ENCODE measurements at places on chromosomes 2 and 18.

DNA sequence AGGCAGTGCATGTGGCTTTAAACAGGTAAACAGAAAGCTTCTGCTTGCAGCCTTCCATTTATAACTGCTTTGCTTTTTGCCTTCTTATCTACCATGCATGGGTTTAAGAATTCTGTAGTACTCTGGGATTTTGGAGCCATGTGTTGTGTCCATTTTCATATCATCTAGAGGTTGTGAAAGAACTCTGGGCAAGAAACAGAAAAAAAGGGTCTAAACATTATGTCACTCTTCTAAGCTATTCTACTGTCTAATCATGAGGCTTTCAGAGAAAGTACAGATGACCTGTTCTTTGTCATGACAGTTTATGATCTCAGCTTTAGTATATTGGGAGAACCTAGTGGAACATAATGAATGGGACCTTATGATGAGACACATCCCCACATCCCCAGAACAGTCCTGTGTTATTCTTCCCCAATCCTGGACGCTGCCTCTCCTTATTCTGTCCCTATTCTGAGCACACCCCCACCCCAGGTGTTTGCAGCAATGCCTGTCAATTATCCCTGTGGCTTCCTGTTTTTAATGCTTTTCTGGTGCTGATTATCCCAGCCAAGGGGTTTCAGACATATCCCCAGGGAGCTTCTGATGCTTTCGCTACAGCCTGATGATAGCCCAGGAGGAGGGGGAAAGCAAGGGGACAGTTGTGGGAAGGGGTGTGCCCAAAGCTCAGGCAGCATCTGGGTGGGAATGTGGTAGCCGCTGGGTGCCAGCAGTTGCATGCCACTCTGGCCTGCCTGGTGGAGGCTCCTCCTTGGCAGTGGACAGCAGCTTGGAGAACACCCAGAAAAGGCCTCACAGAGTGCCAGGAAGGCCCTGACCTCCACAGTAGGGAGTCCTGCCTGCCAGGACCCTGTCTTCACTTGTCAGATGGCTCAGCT is 169.5 kb upstream of the MAP3K20 start:
- DNase-seq, result no peak

DNA sequence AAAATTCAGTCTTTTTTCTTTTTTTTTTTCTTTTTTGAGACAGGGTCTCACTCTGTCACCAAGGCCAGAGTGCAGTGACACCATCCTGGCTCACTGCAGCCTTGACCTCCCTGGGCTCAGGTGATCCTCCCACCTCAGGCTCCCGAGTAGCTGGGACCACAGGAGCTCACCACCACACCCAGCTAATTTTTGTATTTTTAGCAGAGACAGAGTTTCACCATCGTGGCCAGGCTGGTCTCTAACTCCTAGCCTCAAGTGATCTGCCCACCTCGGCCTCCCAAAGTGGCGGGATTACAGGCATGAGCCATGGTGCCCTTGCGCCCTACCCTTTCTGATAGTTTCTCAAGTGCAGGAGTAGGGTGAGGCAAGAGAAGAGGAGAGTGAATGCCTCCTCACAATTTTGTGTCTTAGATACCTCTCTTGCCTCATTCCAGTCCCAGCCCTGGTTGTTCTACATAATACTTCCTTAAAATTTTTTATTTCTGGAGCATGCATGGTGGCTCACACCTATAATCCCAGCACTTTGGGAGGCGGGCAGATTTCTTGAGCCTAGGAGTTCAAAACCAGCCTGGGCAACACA is 68.2 kb upstream of the CAB39 start:
- DNase-seq, result no peak

DNA sequence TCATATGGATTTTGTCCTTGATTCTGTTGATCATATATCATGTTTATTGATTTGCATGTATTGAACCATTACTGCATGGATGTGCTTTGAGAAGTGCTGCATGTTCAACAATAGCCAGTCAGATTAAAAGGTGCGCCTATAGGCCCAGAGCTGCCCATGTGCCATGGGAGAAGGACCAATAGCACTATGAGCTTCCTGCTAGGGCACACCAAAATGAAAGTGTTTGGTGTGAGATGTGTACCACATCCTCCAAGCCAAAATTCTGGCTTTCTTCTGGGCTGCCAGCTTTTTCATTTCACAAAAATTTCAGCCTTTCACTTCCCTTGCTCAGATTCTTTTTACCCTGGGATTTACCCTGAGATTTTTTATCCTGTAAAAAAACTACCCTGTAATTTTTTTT is 34.8 kb upstream of the MMADHC start:
- no peak for DNase-seq

GRCh38 chr18:74937291-74937690 is 271.6 kb downstream of the PTGR3 start:
- no peak for DNase-seq

DNA sequence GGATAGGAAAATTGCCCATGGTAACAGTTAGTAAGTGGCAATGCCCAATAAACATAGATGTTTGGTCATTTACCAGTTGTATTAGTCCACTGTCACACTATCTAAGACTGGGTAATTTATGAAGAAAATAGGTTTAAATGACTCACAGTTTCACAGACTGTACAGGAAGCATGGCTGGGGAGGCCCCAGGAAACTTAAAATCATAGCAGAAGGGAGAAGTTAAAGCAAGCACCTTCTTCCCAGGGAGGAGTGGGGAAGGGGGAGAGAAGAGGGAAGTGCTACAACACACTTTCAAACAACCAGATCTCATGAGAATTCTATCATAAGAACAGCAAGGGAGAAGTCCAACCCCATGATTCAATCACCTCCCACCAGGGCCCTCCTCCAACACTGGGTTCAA is 23.4 kb downstream of the NR4A2 start:
- DNase-seq, result no peak

DNA sequence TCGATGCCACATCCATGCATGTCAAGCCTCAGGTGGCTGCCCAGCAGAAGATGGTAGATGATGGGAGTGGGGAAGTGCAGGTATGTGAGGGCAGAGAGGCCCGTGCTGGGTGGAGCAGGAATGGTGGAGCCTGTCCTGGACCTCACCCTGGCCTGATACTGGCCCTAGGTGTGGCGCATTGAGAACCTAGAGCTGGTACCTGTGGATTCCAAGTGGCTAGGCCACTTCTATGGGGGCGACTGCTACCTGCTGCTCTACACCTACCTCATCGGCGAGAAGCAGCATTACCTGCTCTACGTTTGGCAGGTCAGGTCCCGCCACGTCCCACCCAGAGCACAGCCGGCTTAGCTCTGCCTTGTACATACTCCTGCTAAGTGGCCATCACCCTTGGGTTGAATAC is 13.0 kb downstream of the VIL1 start:
- no peak for DNase-seq

DNA sequence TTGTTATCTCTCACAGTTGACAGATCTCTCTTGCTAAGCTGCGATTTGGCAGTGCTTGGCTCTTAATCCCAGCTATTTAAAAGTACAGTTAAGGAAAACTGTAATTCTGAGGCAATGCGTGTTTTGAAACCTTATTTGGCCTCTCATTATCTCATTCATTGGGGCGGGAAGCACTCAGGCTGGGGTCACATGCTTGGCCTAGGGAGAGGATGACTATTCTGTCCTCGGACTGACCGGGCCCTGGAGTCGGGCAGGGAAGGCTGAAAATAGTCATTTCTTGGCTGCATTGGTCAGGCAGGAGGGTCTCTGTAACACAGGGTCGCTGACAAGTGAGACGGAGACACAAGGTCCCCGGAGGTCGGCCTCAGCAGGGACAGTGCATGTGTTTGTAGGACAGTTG is 20.2 kb upstream of the EMILIN2 start:
- DNase-seq, result no peak
